Ovary (tissue), 10 donors: ENCODE measurements at places on chromosomes 13 and 19. TPM values are rescaled to one million over a fixed set of nuclear protein-coding genes. Genes with fewer than 3 reads are reported as not detected.

DNA sequence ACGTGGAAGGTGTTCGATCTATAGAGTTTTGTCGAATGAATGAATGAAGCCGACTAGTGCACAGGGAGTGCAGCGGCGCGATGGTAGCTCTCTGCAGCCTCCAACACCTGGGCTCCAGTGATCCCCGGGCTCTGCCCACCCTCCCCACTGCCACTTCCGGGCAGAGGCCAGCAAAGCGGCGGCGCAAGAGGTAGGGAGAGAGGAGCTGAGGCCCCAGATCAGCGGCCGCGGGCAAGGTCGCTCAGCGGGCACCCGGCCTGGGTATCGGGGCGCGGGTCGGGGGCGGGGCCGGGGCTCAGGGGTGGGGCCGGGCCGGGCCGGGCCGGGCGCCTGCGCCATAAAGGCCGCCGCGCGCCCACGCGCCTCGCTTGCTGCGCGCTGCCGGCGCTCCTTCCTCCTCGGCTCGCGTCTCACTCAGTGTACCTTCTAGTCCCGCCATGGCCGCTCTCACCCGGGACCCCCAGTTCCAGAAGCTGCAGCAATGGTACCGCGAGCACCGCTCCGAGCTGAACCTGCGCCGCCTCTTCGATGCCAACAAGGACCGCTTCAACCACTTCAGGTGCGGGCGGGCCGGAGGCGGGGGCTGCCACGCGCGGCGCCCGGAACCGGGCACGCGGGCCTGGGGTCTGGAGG lies at the start of gene GPI:
Gene GPI (plus strand): TSS at position 367 of the 633 bp plus-strand sequence. CDS start 71 bp downstream, at position 438.
- peak within 1 kb of the TSS; percentile 31 for H3K27ac ChIP-seq
- no peaks in the 10 kb centered on the region for H3K27me3 ChIP-seq
- DNase-seq, result peak; percentile 67
- H3K4me1 ChIP-seq, result peaks cover 14% of the 10 kb centered on the region
- no peaks in the 10 kb centered on the region for H3K36me3 ChIP-seq

GRCh38 chr19:29671393-29672160 lies 6.3 kb downstream of the PLEKHF1 start:
- no peaks in the 10 kb centered on the region for H3K36me3 ChIP-seq
- no peak overlapping the region for H3K27ac ChIP-seq
- peaks cover 3% of the 10 kb centered on the region for H3K4me1 ChIP-seq

DNA sequence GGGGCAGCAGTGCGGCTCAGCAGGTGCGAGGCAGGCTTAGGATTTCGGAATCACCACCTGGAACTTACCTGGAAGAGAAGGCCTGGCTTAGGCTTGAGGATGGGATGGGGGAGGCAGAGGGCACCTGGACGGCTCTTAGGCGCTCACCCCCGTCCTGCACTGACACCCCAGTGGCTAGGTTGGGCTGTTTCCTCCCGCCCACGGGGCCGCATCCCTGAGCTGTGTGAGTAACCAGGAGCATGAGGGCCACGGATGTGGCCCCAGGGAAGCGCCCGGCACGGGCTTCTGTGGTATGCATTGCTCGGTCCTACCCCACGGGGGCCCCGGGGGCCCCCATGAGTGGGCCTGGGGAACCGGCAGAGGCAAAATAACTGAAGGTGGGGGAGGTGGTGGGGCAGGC lies 2.4 kb upstream of the NKPD1 start:
- H3K27me3 ChIP-seq, result no peaks in the 10 kb centered on the region
- H3K36me3 ChIP-seq, result no peaks in the 10 kb centered on the region
- H3K27ac ChIP-seq, result no peak overlapping the region

DNA sequence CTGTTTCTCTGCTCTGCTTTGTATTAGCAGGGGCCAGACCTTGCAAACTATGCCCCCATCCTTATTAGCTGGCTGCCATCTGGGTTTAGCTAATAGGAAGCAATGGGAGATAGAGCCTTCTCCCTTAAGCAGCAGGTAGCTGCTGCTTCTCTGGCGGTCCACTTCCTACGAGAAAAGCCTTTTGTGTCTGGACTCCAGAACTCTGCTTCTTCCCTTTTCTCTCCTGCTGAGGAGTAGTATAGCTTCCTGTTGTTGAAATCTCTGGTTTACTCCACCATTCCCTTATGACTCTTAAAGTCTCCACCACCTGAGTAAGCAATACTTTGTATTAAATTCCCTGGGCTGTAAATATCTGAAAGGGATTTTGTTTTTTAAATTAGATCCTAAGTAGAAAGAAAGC lies 147.1 kb downstream of the DNAJC15 start:
- no peak for DNase-seq
- H3K27ac ChIP-seq, result no peak overlapping the region
- no peak overlapping the region for H3K4me3 ChIP-seq
- H3K27me3 ChIP-seq, result no peaks in the 10 kb centered on the region
- no peaks in the 10 kb centered on the region for H3K4me1 ChIP-seq

- H3K36me3 ChIP-seq, result no peaks in the 10 kb centered on the region
- peaks cover 2% of the 10 kb centered on the region for H3K4me1 ChIP-seq
- no peak for DNase-seq
Observed at GRCh38 chr13:105333416-105333815, 1202.0 kb downstream of the EFNB2 start.

Gene F10
- 14.1 TPM for total RNA-seq

Gene EPSTI1
- 10.7 TPM for total RNA-seq

GRCh38 chr13:45341034-45341798 lies at the start of gene TPT1:
TSS of gene TPT1 (minus strand) at chr13:45341183. CDS start at chr13:45341069, 114 bp downstream.
- H3K4me1 ChIP-seq, result peaks cover 3% of the 10 kb centered on the region
- DNase-seq, result peak; percentile 99
- no peaks in the 10 kb centered on the region for H3K36me3 ChIP-seq
- peak within 1 kb of the TSS; percentile 99 for H3K27ac ChIP-seq

- no peak for DNase-seq
- H3K27ac ChIP-seq, result no peak overlapping the region
Observed at GRCh38 chr13:40874138-40874779, 84.8 kb downstream of the SLC25A15 start.

- no peak overlapping the region for H3K27ac ChIP-seq
- no peak for DNase-seq
- H3K4me1 ChIP-seq, result peaks cover 27% of the 10 kb centered on the region
- no peaks in the 10 kb centered on the region for H3K27me3 ChIP-seq
Observed at GRCh38 chr19:1882786-1883692, 2.3 kb downstream of the ABHD17A start.

- H3K27ac ChIP-seq, result no peak overlapping the region
- H3K36me3 ChIP-seq, result no peaks in the 10 kb centered on the region
- H3K4me1 ChIP-seq, result no peaks in the 10 kb centered on the region
- DNase-seq, result no peak
- H3K4me3 ChIP-seq, result no peak overlapping the region
Observed at GRCh38 chr13:60492187-60492586, 95.2 kb downstream of the TDRD3 start.

GRCh38 chr19:49398931-49399330 lies 10.9 kb downstream of the KASH5 start:
- no peaks in the 10 kb centered on the region for H3K4me1 ChIP-seq
- H3K4me3 ChIP-seq, result no peak overlapping the region
- no peaks in the 10 kb centered on the region for H3K36me3 ChIP-seq
- no peak overlapping the region for H3K27ac ChIP-seq
